Urothelium cell line (cell line): ENCODE measurements at places on chromosomes 1 and 21.

- DNase-seq, result no peak
These were observed 530.2 kb downstream of the PTPRC start for GRCh38 chr1:199168888-199169585.

GRCh38 chr1:94978401-94978800 lies 51.5 kb upstream of the CNN3 start:
- no peak for DNase-seq

DNA sequence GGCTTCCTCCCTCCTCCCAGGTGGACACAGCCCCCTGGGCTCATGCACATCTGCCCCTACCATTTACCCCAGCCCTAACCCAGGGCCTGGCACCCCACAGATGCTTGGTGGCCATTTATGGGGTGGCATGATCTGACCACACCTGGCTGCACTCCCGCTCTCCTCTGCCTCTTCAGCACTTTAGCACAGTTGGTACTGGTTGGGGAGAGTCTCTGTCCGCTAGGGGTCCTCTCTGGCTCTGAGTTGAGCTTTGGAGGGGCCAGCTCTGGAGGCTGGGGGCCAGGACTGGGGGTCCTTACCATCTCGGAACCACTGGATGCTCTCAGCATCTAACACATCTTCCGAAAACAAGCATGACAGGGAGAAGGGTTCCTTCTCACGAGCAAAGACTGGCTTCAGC lies 17.4 kb downstream of the MYOM3 start:
- DNase-seq, result no peak

GRCh38 chr1:247475793-247476192 lies 17.9 kb upstream of the OR2B11 start:
- DNase-seq, result no peak

DNA sequence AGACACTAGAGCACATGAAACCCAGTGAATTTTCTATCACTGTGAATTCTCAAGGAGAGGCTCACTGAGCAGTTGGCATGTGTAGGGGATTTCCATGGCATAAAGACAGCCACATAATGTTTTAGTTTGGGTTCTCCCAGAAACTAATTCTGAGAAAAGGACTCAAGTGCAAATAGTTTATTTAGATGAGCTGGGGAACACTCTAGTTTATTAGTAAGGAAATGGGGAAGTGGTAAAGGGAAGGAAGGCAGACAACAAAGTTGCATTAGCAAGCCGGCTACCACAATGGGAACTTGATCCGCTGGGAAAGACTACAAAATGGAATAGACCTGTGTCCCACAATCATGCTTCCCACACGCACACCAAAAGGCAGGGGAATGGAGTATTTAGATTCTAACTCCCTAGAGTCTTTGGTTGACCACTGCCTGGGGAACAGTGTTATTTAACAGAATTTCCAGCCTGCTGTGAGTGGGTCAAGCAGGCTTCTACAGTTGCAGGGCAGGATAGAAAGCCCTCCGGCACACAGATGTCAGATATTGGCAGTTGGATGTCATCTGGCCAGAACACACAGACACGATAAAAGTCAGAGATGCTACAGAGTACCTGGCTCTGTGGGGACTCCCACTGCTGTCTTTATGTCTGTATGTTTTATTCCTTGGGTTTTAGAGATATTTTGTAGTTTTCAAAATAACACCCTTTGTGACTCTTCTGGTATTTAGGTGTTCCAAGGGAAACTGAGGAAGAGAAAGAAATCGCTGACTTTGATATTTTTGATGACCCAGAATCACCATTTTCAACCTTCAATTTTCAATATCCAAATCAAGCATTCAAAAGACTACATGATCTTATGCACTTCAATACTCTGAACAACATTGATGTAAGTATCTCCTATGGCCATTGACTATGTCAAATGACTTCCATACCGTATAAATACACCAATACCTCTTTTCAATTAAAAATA lies 150.1 kb downstream of the PLA2G4A start:
- DNase-seq, result no peak

- DNase-seq, result peak; percentile 39
These were observed 30.3 kb upstream of the PLA2G2C start for GRCh38 chr1:20216574-20216973.

DNA sequence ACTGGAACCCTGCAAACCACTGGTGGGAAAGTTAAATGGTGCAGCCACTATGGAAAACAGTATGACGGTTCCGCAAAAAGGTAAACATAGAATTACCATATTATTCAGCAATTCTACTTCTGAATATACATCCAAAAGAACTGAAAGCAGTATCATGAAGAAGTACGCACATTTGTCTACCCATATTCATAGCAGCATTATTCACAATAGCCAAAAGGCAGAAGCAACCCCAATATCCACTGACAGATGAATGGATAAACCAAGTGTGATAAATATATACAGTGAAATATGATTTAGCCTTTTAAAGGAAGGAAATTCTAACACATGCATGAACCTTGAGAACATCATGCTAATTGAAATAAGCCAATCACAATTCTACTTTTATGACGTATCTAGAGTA lies 39.6 kb downstream of the DAB1 start:
- no peak for DNase-seq

- DNase-seq, result no peak
These were observed 11.6 kb upstream of the OR2G2 start for GRCh38 chr1:247576514-247576913.

GRCh38 chr1:6954591-6954990 lies 169.3 kb downstream of the CAMTA1 start:
- no peak for DNase-seq

DNA sequence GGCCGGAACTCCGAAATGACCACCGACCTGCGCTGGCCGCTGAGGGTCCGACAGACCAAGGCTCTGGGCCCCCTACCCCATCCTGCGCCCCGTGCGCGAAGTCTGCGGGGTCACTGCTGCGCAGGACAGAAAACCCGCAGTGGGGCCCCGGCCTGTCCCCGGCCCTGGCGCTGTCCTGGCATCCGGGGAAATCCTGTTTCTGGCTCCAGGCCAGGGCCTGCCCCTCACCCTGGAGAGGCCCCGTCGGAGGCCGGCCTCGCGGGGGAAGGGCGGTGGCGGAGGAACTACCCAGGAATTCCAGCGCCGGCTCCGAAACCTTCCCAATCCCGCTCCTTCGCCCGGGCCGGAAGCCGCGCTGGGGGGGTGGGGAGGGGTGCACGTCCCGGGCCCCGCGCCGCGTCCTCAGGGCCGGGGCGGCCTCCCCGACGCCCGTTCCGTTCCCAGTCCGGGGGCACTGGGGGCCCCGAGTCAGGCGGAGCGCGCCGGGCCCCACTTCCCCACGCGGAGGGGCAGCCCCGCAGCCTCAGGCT lies 77.0 kb downstream of the MORN1 start:
- DNase-seq, result peak; percentile 82

GRCh38 chr1:32753532-32754316 lies 51.2 kb upstream of the SYNC start:
- DNase-seq, result peak; percentile 97

GRCh38 chr1:245673881-245674414 lies 519.2 kb downstream of the KIF26B start:
- no peak for DNase-seq

- DNase-seq, result no peak
These were observed 35.4 kb downstream of the CENPF start for GRCh38 chr1:214638459-214638807.

DNA sequence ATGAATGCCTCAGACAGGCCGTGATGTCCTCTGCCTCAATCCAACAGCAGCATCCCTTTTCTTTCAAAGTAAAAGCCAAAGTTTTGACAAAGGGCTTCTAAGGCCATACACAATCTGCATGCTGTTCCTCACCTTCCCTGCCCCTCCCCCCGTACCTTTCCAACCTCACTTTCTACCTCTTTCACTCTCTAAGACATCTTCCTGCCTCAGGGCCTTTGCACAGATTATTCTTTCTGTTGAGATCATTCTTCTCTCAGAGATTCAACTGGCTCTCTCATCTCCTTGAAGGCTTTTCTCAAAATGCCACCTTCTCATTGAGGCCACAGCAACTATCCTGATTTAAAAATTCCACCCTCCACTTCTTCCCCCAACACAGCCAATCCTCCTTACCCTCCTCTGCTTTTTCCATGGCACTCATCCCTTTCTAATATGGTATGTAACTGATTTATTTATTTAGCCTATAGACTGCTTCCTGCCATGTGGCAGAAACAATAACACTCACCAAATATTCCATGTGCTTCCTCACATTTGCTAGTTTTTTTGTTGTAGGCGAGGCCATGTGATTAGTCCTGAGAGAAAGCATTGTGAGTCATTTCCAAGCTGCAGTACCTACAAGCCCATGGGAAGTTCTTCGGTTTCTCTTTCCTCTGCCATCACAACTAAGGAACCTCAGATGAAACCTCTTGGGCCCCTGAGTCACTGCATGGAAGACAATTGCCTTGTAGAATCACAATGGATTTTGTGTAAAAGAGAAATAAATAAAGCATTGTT lies 58.7 kb upstream of the GADD45A start:
- peak; percentile 76 for DNase-seq

- DNase-seq, result no peak
These were observed 166.1 kb downstream of the RERE start for GRCh38 chr1:8651236-8651890.

DNA sequence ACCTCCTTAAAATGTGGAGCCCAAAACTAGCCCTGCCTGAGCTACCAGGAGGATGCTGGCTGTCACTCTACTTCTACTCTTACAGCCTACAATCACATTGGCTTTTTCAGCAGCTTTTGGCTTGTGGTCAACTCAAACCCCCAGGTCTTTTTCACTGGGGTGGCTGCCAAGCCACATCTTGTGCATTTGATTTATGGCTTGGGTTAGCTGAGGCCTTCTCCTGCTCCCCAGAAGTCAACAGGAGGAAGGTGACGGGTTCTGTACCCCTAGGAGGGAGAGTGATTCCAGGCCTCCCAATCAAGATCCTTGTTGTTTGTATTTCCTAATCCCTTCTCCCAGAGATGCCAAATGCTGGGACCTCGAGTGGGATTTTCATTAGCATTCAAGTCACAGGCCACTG lies 124.3 kb downstream of the LACTBL1 start:
- DNase-seq, result no peak

GRCh38 chr1:99217599-99217998 lies 46.7 kb upstream of the PLPPR4 start:
- DNase-seq, result no peak

DNA sequence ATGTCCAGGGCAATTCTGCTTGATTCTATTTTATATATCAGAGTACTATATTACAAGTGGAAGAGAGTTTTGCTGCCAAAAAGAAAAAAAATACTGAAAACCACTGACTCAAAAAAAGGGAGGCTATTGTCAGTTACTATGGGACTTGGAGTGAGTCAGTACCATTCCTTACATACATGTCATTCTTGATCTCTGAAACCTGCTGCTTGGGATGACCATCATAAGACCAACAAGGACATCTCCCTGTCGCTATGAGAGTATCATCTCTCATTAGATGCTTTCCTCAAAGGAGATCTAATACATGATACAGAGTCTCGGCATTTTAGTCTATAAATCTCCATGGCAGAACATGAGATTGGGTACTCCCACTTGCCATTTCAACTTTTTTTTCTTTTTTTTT lies 11.8 kb upstream of the INPP5B start:
- peak; percentile 59 for DNase-seq

- DNase-seq, result no peak
These were observed 35.7 kb downstream of the KLHDC7A start for GRCh38 chr1:18516473-18516872.

- DNase-seq, result no peak
These were observed 90.9 kb upstream of the SLC44A3 start for GRCh38 chr1:94729267-94729666.

GRCh38 chr1:168216171-168216570 lies 9.6 kb upstream of the SFT2D2 start:
- DNase-seq, result no peak

DNA sequence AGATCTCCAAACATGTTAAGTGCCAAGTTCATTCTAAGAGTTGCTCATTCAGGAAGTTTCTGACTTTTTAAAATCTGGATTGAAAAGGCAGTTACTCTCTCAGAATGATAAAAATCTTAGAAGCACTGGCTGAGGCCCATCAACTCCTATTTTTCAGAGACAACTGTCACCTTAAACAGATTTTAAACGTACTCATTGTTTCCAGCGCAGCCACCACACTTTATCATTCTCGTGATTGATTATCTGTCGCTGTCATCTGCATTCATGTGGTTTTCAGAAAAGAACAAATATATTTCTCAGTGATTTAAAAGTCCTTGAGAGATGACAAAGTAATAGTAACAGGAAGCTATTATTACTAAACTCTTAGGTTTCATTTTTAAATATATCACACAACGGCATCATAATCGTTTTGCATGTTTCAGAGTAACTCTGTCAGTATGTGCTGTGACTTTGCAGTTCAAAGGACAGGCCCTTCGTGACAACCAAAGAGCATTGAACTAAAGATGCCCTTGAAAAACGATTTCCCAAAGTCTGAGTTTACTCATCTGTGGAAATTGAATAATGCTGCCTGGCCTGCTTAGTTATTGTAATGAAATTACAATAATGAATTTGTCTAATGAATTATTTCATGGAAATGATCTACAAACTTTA lies 14.9 kb upstream of the KCNK1 start:
- DNase-seq, result no peak

DNA sequence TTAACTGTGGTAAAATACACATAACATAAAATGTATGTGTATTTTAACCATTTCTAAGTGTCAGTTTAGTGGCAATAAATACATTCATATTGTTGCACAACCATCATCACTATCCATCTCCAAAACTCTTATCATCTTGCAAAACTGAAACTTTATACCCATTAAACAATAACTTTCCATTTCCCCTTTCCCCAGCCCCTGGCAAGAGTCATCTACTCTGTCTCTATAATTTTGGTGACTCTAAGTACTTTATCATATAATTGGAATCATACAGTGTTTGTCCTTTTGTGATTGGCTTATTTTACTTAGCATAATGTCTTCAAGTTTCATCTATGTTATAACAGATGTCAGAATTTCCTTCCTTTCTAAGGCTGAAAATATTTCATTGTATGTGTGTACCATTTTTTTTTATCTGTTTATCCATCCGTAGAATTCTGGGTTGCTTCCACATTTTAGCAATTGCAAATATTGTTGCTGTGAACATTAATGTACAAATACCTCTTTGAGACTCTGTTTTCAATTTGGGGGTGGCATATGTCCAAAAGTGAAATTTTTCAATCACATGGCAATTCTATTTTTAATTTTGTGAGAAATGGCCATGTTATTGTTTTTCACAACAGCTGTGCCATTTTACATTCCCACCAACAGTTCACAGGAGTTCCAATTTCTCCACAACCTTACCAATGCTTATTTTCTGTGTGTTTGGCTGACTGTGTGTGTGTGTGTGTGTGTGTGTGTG lies 153.9 kb upstream of the GORAB start:
- DNase-seq, result no peak

GRCh38 chr1:190176776-190177175 lies 300.9 kb downstream of the BRINP3 start:
- no peak for DNase-seq

DNA sequence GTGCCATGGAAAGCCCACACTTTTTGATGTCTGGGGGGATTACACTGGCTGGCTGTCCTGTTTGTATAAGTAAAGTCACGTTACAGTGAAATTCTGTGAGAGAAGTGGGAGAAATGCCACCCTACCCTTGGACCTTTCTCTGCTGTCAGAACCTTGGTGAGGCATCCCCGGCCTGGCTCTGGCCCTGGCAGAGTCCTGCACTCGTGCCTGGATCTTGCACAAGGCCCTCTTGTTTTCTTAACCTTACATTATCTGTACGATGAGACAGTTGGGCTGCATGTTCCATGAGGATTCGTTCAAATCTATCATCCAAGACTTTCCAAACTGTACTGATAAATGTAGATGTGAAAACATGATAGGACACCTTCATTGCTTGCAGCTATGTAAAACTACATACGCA lies 11.4 kb downstream of the SNAP47 start:
- no peak for DNase-seq

GRCh38 chr1:59368008-59368670 lies 71.2 kb downstream of the FGGY start:
- no peak for DNase-seq
